ENCODE measurements at places on chromosomes 3 and 15.

GRCh38 chr3:197269024-197269423 lies 29.4 kb downstream of the DLG1 start:
- no peak for DNase-seq

GRCh38 chr15:26891448-26892181 lies 24.8 kb downstream of the GABRA5 start:
- peak; percentile 67 for DNase-seq

- no peak for DNase-seq
Measured at GRCh38 chr3:20027136-20027535, 13.1 kb upstream of the KAT2B start.

DNA sequence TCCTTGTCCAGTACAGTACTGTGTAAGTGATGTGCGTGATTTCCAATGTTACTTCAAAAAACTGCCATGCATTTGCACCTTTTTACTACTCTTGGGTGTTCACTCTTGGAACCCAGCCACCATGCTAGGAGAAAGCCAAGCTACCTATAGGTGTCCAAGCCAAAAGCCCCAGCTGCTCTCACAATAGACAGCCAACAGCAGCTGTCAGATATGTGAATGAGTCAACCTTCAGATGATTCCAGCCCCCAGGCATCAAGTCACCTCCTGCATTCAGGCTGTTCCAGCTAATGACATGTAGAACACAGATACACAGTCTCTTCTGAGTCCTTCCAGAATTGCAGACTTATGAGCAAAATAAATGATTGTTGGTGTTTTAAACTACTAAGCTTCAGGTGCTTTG lies 417.7 kb upstream of the TGFBR2 start:
- no peak for DNase-seq

DNA sequence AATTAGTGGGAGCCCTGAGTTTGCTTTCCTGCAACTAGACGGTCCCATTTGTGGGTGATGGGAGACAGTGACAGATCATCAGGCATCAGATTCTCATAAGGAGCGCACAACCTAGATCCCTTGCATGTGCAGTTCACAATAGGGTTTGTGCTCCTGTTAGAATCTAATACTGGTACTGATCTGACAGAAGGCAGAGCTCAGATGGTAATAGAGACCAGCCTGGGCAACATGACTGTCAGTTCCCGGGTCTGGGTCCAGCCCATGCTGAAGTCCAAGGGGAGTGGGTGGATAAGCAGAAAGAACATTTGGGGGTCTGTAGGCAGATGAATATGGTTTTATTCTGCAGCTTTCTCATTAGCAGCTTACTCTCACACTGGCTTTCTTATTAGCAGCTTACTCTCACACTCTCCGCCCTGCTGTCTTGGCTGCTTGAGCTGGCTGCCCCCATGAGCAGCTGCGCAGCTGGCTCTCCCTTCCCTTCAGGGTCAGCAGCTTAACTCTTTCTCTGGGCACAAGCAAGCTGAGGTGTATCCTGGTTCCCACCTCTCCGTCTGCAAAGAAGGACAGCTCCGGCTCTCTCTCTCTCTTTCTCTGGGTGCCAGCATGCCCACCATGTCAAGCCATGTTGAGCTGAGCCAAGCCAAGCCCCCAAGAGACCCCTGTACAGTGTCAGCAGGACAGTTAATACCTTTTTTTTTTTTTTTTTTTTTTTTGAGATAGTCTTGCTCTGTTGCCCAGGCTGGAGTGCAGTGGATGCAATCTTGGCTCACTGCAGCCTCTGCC lies 46.5 kb downstream of the KLHDC8B start:
- DNase-seq = no peak

GRCh38 chr15:31333820-31334219 lies 7.2 kb downstream of the KLF13 start:
- no peak for DNase-seq

- no peak for DNase-seq
Measured at GRCh38 chr3:105139881-105140560, 226.7 kb upstream of the ALCAM start.

GRCh38 chr3:161925749-161926360 lies 429.2 kb downstream of the OTOL1 start:
- DNase-seq = no peak

- no peak for DNase-seq
Measured at GRCh38 chr3:9361691-9362388, 1.0 kb upstream of the THUMPD3 start.

DNA sequence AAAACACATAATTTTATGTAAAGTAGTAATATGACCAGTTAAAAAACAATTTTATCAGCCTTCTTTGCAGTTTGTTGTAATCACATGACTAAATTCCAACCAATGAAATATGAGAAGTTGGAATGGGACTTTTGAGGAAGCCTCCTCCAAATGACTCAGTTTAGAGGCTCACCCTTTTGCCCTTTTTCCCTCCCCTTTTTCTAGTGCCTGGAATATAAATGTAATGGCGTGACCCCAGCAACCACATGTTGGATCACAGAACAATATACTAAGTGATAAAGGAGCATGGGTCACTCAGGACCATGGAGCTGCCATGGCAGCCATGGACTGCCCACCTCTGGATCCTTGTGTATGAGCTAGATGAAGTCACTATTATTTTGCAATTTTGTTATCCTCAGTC lies 48.8 kb upstream of the HEG1 start:
- DNase-seq = no peak

DNA sequence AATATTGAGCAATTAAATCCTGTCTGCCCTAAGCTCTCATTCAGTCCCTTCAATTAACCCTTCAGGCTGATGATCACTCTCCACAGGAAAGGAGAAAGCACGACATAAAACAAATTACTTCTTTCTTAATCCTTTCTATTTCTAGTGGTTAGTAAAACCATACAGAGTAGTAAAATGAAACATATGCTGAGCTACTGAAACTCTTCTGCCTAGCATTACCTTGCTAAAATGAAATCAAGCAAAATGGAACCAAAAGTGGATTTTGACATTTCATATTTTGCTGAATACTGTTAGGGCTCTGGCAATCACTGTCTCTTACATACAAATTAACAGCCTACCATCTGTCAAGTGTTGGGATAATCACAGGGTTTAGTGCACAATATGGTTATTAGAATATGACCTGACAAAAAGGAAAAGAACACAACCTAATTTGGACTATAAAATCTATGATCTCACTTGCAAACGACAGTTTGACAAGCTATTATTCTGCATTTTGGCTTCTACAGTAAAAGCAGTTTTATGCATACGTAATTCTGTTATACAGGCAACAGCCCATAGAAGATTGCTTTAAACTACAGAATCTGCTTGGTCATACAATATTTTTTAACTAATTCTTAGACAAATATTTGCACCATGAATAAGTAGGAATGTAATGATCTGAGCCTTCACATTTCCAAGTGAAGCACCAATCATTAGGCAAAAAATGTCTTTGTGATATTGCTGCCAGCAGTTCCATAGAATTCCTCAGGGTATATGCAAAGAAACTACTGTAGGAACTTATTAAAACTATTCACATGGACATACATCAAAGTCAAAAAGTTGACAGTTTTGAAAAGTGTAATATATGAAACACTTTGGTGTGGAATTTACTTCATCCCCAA lies 105.0 kb downstream of the FHIT start:
- DNase-seq = no peak
